ENCODE measurements at places on chromosomes 13 and 19. TPM values are rescaled to one million over a fixed set of nuclear protein-coding genes. Genes with fewer than 3 reads are reported as not detected.

GRCh38 chr13:98515818-98516465 lies 61.0 kb downstream of the STK24 start:
- no peak for DNase-seq

DNA sequence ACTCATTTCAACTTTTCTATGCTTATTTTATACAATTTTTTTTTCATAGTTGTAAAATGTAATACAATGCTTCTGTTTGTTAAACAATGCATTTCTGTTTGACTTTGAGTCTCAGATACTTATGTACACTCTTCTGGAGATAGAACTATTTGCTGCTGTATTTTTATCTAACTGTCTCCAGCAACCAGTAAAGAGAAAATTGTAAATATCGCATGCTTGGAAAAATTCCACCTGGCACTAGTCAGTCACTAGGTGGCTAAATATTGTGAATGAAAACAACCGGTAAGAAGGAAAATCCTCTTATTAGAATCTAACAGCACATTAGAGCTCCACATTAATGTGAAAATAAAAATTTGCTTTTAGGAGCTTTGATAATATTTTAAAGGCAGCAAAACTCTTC lies 876.5 kb downstream of the PCDH9 start:
- DNase-seq: no peak

GRCh38 chr19:12837225-12837624 lies 1.1 kb upstream of the MAST1 start:
- no peak for DNase-seq

VRK3 gene
- total RNA-seq: 56.6 TPM

URAD gene
- total RNA-seq: not detected
